ENCODE measurements at places on chromosomes 3 and 15. TPM values are rescaled to one million over a fixed set of nuclear protein-coding genes. Genes with fewer than 3 reads are reported as not detected.

Gene ATP2B2
- 4.3 TPM for total RNA-seq

Gene LRCH3
- total RNA-seq: 29.5 TPM

DNA sequence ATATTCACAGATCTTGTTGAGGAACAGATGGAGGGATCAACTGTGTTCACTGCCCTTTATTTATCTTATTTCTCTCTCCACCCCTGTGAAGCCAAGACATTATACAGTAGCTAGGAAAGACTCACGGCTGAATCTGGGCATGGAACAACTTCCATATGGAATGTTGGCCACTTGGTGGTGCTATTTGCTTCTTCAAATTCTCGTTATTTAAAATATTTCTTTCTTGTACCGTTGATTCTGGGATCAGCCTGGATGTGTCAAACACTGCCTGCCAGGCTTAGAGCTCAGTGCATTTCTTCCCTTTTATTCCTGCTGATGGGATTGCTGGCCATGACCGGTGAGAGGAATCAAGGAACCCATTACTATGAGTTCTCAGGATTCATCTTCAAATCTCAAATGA, 17.5 kb upstream of the GASK1A start:
- no peak for DNase-seq

Gene APOD
- 342 TPM for total RNA-seq

DNA sequence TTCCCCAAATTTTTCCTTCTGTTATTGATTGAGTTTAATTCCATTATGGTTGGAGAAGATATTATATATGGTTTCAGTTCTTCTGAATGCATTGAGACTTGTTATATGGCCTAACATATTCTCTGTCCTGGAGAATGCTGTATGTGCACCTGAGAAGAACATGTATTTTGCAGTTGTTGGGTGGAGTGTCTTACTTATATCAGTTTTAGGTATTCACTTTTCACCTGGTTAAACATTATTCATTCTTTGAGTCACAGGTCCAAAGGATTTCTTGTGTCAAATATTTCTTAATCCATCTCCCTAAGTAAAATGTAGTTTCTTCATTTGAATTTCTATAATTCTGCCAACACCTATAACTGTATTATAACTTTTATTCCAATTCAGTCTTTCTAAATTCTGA, 17.8 kb downstream of the ACKR2 start:
- DNase-seq: no peak

- DNase-seq: no peak
Measured at GRCh38 chr15:91049378-91050127, 27.2 kb upstream of the VPS33B start.

Gene ZIC1
- 7.3 TPM for total RNA-seq

GRCh38 chr3:107942244-107942643, 148.6 kb downstream of the CD47 start:
- no peak for DNase-seq

DNA sequence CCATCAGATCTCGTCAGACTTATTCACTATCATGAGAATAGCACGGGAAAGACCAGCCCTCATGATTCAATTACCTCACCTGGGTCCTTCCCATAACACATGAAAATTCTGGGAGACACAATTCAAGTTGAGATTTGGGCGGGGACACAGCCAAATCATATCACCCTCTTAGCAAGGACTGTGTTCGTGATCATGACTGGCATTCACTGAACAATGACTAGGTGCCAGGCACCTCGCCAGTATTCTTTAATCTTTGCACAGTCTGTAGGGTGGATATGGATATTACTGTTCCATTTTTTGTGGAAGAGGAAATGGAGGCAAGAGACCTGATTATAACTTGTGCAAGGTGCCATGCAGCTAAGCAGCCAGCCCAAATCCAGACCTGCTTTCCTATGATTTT, 77.5 kb downstream of the IGF1R start:
- no peak for DNase-seq

Gene NAA50
- 337 TPM for total RNA-seq

GRCh38 chr15:68385240-68385561, 46.8 kb downstream of the ITGA11 start:
- DNase-seq: no peak

Gene HTR3E
- not detected for total RNA-seq

DNA sequence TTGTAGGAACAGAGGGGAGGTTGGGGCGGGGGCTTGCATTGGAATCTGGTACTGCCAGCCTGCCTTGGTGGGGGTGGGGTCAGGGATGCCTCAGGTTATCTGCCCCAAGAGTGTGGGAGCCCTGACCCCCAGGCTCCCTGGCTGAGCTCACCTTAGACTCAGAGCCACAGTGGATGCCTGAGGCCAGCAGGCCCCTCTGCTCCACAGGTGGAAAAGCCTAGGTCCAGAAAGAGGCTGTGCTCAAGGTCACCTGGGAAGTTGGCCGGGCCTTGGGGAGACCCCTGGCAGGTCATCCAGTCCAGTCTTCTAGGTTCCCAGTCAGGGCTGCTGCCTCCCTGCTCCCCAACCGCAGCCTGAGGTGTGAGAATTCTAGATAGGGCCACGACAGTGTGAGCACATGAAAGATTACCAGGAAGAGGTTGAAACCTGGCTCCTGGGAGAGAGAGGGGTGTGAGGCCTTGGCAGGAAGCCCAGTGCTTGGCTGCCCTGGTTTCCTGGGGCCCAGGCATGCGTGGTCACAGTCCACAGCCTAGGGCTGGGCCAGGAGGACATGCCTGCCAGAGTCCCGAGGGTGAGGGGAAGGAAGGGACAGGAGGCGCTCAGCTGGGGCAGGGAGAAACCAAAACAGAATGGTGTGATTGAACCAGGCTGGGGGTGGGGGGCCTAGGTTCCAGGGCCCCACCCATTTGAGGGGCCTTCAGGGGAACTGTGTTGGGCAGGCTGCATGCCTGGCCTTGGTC, 4.9 kb downstream of the HDAC11 start:
- peak; percentile 80 for DNase-seq

DNA sequence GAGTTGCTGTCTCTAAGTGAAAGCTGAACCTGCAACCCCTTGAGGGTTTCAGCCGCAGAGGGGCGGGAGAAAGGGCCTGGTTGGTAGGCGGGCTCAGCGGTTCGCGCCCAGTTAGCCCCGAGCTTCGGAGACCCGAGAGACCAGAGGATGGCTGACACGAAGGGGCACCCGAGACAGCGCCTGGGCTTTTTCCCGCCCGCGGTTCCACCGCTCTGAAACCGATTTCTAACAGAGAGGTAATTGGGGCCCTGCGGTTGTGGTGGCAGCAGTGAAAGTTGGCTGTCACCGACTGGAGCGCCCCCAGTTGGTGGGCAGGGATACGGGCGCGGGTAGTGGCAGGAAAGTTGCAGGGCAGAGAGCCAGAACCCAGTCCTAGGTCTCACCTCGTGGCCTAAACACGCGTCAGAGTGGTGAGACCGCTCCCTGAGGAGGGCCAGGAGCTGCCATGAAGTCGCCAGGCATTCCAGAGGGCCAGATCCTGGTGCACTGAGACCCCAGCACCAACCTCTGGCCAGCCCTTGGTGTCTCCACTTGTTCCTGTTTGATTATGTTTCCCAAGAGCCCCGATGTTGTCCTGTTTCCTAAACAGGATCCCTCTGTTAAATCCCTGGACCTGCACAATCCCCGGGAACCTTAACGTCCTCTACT, 625 bp upstream of the ELL3 start:
- peak; percentile 87 for DNase-seq

Gene FBXL22
- total RNA-seq: 6.6 TPM

DNA sequence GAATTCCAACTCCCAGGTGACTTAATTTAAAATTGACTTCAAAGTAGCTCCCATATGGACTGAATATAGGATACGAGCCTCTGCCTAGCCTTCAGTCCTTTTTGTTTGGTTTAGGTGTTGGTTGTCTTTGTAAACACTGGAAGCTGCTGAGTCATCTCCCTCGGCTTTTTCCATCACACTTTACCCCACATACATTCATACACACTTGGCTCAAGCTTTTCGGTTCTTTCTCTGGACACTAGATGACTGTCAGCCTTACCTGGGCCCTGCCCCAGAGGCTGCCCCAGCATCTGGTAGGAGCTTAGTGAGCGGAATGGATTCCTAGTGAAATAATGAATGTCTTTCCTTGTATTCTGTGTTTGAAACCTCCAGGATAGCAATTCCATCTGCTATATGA, 201.5 kb upstream of the IL12A start:
- DNase-seq: no peak

GRCh38 chr3:182179631-182180030, 467.9 kb downstream of the SOX2 start:
- no peak for DNase-seq

Gene ZBED2
- total RNA-seq: not detected

DNA sequence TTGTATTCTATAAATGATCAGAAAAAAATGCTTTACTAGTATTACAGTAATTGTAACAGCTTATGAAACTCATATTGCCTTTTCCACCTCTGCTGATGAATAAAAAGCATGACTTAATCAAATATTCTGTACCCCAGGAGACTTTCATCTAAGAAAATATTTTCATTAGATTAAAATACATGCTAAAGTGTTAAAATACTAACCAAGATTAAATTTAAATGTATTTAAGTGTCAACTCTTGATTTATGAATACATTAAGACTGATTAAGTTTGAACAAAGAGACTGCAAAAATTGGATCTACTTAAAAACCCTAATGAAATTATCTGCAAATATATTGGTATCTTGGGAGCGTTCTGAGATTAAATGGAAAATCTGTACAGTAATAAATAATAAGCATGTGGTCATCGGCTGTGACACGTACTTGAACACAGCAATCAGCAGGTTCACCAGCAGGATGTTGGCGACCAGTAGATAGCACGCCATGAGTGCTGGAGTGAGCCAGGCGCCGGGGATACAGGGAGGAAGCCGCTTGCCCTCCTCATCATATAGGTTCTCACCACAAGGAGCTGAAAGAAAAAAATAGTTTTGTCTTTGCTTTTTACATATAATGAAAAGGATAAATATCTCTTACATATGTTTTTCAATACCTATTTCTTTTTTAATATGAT, 36.6 kb upstream of the MTMR10 start:
- DNase-seq: no peak

GRCh38 chr3:197375001-197375441, 76.6 kb upstream of the DLG1 start:
- DNase-seq: no peak

DNA sequence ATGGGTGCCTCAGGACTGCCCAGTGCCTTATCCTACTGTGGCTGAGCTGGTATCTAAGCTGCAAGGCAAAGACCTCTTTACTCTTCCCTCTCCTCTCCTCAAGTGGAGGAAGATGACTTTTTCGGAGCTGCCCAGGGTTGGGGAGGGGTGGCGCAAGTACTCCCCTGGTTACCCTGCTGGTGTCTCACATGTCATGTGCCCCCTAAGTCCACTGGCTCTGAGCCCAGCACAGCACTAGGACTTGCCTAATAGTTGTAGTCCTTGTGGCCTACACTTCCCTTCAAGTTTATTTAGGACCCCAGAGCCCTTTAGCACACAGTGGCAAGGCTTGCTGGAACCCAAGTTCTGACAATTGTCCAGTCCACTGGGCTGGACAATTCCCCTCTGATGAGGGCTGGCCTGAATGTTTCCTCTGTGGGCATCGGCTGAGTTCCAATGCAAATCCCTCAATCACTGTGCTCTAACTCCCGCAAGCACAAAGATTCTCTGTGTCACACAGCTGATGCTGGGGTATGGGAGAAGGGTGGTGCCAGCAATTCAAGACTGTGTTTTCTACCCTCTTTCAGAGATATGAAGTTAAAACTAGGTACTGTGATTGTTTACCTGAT, 60.4 kb downstream of the UQCC5 start:
- no peak for DNase-seq

- DNase-seq: peak; percentile 40
Measured at GRCh38 chr3:64686446-64686908, 1.3 kb downstream of the ADAMTS9 start.

DNA sequence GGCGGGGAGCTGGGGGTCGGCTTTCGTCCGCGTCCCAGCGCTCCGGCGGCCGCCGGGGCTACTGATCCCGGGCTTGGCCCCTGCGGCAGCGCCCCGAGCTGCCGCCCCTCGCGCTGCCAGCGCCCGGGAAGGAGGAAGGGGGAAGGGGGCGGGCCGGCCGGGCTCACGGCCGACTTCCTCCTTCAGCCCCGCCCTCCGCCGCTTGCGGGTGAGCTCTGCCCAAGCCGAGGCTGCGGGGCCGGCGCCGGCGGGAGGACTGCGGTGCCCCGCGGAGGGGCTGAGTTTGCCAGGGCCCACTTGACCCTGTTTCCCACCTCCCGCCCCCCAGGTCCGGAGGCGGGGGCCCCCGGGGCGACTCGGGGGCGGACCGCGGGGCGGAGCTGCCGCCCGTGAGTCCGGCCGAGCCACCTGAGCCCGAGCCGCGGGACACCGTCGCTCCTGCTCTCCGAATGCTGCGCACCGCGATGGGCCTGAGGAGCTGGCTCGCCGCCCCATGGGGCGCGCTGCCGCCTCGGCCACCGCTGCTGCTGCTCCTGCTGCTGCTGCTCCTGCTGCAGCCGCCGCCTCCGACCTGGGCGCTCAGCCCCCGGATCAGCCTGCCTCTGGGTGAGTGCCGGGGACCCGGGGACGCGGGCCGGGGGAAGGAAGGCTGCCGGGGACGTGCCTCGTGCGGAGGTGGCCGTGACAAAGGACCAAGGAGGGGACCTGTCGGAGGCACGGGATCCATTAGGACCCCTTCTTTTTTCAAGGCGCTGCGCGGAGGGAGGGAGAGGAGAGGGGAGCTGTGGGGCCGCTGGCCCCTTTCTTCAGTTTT, at the start of gene SEMA4B:
Gene SEMA4B, plus strand, starts transcription at position 201 of the 814 bp plus-strand sequence. Its CDS starts 249 bp downstream, at position 450.
- peak; percentile 77 for DNase-seq

- no peak for DNase-seq
Measured at GRCh38 chr15:68691705-68692104, 112.9 kb downstream of the CORO2B start.

Gene MESP2
- total RNA-seq: not detected

DNA sequence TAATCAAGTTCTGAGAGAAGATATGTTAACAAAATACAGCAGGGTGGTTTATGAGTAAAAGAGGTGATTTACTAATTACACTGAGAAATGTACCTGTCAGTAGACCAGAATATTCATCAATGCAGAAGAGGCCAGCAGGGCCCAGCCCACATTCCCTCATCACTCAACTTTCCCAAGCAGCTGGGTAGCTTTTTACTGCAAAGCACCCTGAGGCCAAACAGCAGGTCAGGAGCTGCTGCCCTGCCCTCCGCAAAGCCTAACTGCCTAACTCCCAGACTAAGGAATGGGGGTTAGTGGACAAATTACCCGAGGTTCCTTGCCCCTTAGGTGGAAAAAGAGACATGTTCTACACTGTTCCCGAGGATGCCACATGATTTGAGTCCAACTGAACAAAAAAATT, 108.2 kb downstream of the TBL1XR1 start:
- no peak for DNase-seq

Gene PRTG
- 0.92 TPM for total RNA-seq

- no peak for DNase-seq
Measured at GRCh38 chr15:57867970-57868798, 161.7 kb downstream of the POLR2M start.

Gene ZNF80
- not detected for total RNA-seq

Data from psoas muscle (tissue), 8 donors.